GM12878 (cell line): ENCODE measurements at places on chromosomes 4 and X.

DNA sequence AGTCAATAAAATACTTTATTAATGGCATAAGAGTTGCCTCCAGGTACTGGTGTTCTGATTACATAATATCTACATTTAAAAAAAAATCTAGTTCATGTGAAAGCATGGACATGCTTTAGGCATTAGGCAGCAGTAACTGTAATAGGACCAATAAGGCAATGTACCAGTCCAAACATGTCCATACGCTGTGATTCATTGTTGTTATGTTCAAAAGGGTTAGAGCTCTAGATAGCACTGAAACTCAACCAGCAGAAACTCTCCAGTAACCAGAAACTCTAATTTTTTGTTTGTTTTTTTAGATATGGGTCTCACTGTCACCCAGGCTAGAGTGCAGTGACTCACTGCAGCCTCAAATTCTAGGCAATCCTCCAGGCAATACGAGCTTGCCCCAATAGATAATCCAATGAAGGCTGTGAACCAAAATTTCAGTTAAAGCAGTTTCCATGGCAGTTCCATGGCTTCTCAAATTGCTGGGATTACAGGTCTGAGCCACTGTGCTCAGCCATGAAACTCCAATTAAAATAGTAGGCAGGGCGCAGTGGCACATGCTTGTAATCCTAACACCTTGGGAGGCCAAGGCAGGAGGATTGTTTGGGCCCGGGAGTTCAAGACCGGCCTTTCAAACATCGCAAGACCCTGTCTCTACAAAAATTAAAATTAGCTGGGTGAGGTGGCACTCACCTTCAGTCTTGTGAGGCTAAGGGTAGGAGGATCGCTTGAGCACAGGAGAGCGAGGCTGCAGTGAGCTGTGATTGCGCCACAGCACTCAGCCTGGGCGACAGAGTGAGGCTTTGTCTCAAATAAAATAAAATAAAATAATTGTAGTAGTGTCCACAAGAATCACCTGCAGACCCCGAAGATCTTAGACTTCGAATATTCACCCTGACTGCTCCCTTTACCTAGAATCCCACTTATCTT, 36.3 kb downstream of the MGARP start:
- no peaks in the 10 kb centered on the region for H3K4me1 ChIP-seq
- no peaks in the 10 kb centered on the region for H3K27me3 ChIP-seq
- H3K36me3 ChIP-seq: no peaks in the 10 kb centered on the region
- no peak overlapping the region for H3K27ac ChIP-seq
- H3K4me3 ChIP-seq: no peak overlapping the region

- H3K27ac ChIP-seq: no peak overlapping the region
- no peak overlapping the region for H3K4me3 ChIP-seq
- H3K27me3 ChIP-seq: no peaks in the 10 kb centered on the region
- H3K4me1 ChIP-seq: no peaks in the 10 kb centered on the region
Observed at GRCh38 chr4:89284020-89284424, 23.6 kb downstream of the GPRIN3 start.

GRCh38 chrX:86002076-86002896, 45.1 kb downstream of the CHM start:
- no peaks in the 10 kb centered on the region for H3K27me3 ChIP-seq
- H3K4me3 ChIP-seq: no peak overlapping the region
- H3K36me3 ChIP-seq: no peaks in the 10 kb centered on the region
- no peak overlapping the region for H3K27ac ChIP-seq
- H3K4me1 ChIP-seq: no peaks in the 10 kb centered on the region
- no peak for DNase-seq

DNA sequence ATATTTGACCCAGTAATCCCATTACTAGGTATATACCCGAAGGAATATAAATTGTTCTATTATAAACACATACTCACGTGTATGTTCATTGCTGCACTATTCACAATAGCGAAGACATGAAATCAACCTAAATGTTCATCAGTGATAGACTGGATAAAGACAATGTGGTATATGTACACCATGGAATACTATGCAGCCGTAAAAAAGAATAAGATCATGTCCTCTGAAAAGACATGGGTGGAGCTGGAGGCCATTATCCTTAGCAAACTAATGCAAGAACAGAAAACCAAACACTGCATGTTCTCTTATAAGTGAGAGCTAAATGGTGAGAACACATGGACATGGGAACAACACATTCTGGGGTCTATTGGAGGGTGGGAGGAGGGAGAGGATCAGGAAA, 36.5 kb downstream of the NUDT9 start:
- no peak overlapping the region for H3K4me3 ChIP-seq
- no peaks in the 10 kb centered on the region for H3K4me1 ChIP-seq
- DNase-seq: no peak
- no peaks in the 10 kb centered on the region for H3K36me3 ChIP-seq
- no peaks in the 10 kb centered on the region for H3K27me3 ChIP-seq

GRCh38 chr4:14809203-14809602, 193.1 kb upstream of the CPEB2 start:
- no peaks in the 10 kb centered on the region for H3K4me1 ChIP-seq
- H3K27ac ChIP-seq: no peak overlapping the region
- H3K27me3 ChIP-seq: no peaks in the 10 kb centered on the region
- no peak overlapping the region for H3K4me3 ChIP-seq
- H3K36me3 ChIP-seq: no peaks in the 10 kb centered on the region
- no peak for DNase-seq

GRCh38 chr4:78120144-78120880, 63.2 kb downstream of the FRAS1 start:
- DNase-seq: no peak
- no peak overlapping the region for H3K27ac ChIP-seq
- no peaks in the 10 kb centered on the region for H3K36me3 ChIP-seq
- H3K4me1 ChIP-seq: no peaks in the 10 kb centered on the region
- no peak overlapping the region for H3K4me3 ChIP-seq
- no peaks in the 10 kb centered on the region for H3K27me3 ChIP-seq

GRCh38 chr4:102585329-102585728, 84.2 kb downstream of the NFKB1 start:
- no peaks in the 10 kb centered on the region for H3K27me3 ChIP-seq
- peaks cover 39% of the 10 kb centered on the region for H3K36me3 ChIP-seq

DNA sequence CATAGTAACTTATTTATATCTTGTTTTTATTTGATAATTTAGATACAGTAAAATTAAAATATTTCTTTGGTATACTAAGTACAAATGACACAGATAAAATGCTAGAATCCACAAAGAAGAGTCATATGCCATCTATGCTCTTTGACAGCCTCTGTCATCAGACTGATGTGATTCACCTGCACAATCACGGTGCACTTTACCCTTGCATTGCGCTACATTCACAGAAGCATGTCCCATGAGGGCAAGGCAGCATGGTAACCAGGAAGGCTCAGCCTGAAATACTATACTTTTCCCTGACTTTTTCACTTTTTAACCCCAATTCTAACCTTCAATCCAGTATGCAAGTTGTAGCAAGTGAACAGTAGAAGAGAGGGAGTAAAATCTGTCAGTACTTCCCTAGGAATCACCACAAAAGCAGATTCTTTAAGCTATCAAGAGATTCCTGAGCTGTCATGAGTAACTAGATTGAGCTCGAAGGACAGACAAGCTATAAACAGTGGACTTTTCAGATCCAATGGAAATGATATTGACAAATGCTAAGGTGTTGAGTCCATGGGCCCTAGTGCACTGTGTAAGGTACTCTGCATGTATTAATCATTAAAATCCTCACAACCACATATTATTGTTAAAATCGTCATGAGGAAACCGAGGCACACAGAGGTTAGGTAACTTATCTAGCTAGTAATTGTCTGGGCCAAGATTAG, 14.2 kb downstream of the SEC24D start:
- H3K36me3 ChIP-seq: peaks cover 2% of the 10 kb centered on the region; the same call in 1 of the 2 replicates
- H3K4me3 ChIP-seq: no peak overlapping the region
- H3K27me3 ChIP-seq: no peaks in the 10 kb centered on the region
- H3K27ac ChIP-seq: no peak overlapping the region
- no peak for DNase-seq

DNA sequence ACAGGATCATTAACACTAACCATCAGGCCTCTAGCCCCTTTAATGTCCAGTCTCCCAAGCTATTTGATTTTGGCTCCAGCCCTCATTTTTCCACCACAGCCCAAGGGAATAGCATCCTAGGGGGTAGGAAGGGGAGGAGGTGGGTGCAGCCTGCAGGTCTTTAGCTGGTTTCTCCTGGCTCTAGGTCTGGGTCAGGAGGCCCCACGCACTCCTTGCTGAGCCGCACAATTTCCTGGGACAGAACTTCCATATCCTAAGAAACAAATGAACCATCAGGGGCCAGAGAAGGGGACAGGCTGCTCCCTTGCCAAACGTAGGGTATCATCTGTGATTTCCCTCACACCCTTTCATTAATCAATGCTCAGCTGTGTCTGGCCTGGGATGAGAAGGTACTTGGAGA, 2.4 kb upstream of the KCND1 start:
- no peaks in the 10 kb centered on the region for H3K27me3 ChIP-seq
- no peak overlapping the region for H3K4me3 ChIP-seq
- no peak for DNase-seq
- peaks cover 5% of the 10 kb centered on the region for H3K4me1 ChIP-seq
- H3K36me3 ChIP-seq: no peaks in the 10 kb centered on the region; the same call in 1 of the 2 replicates

DNA sequence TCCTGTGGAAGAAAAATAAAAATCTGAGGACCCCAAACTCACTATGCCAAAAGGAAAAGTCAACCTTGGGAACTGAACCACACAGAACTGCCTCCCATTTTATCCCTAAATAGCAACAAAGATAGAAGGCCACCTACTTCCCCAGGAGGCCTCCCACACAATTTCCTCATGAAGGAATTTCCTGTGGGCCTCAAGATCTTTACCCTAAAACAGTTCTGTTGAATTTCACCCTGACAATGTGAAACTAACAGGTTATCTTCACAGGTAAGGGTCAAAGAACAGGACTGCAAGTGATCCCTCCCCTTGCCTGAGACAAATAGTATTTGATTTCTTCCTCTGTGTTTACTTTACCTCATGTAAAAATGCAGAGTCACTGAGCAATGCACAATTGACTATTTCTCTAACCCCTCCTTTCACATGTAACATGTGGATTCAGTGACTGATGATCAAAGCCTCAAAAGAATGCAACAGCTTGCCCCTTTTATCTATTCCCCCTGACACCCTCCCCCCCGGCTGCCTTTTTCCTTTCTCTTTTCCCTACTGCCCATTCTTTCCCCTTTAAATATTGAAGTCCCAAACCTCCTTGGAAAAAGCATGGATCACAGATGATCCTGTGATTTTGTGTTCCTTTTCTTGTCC, 33.3 kb downstream of the MEPE start:
- no peak for DNase-seq
- no peaks in the 10 kb centered on the region for H3K36me3 ChIP-seq
- H3K27ac ChIP-seq: no peak overlapping the region

DNA sequence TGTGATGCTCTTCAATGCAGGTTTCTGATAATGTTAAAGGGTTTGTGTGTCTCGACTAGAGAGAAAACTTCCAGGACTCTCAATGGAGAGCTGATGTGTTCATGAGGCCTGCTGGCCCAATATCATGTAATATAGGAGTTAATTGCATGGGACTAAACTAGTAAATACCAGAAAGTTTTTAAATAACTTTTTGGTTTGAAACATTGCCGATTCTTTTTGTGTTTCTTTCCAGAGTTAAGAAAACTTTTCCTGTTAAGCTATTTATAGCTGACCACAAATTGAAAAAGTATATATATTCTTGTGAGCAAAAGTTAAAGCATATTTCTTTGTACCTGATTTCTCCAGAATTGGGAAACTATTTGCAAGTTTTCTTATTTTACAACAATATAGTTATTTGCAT, 49.7 kb downstream of the FAM9B start:
- H3K36me3 ChIP-seq: no peaks in the 10 kb centered on the region
- no peaks in the 10 kb centered on the region for H3K4me1 ChIP-seq
- H3K27ac ChIP-seq: no peak overlapping the region
- no peak for DNase-seq

GRCh38 chr4:82213485-82214417, 160.0 kb downstream of the HNRNPD start:
- H3K36me3 ChIP-seq: no peaks in the 10 kb centered on the region
- DNase-seq: no peak
- H3K4me1 ChIP-seq: no peaks in the 10 kb centered on the region
- no peaks in the 10 kb centered on the region for H3K27me3 ChIP-seq
- no peak overlapping the region for H3K4me3 ChIP-seq

DNA sequence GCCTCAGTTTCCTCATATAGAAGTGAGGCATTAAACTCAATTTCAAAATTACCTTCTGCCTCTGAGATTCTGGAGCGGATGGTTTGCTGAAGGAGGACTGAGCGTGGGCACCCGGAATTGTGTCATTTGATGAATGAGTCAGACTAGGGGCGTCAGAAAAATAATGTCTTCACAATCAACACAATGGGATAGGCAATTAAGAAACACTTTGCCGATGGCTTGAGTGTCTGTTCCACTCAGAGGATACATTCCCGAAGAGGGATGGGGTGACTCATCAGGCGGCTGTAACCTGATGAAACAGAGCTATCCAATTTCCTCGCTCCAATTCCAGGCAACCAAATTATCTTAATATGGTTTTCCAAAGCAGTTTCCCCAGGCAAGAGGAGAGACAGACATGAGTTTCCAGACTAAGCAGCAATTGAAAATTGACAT, 1.2 kb upstream of the CHRNA9 start:
- H3K27ac ChIP-seq: no peak overlapping the region
- no peaks in the 10 kb centered on the region for H3K36me3 ChIP-seq
- H3K4me1 ChIP-seq: no peaks in the 10 kb centered on the region
- no peak for DNase-seq

- no peaks in the 10 kb centered on the region; the same call in 1 of the 2 replicates for H3K36me3 ChIP-seq
- peaks cover 15% of the 10 kb centered on the region for H3K4me1 ChIP-seq
- DNase-seq: no peak
Observed at GRCh38 chrX:1534301-1535168, 2.5 kb downstream of the P2RY8 start.

DNA sequence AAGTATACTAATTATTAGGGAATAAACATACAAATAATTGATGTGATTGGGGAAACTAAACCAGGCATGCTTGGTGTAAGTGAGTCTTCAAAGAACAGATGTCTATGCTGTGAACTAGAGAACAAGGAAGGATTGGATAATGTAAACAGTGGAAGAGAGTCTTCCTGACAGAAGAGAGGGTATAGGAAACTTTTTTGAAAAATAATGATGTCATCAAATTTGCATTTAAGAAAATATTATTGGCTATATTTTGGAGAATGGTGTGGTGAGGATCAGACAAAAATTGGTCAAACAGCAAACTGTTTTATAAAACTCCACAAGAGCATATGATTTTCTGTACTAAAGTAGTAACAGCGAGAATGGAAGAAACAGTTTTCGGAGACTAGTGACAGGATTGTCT, 537.7 kb downstream of the TRAM1L1 start:
- H3K4me1 ChIP-seq: no peaks in the 10 kb centered on the region
- no peak for DNase-seq
- H3K27me3 ChIP-seq: no peaks in the 10 kb centered on the region
- H3K36me3 ChIP-seq: no peaks in the 10 kb centered on the region

DNA sequence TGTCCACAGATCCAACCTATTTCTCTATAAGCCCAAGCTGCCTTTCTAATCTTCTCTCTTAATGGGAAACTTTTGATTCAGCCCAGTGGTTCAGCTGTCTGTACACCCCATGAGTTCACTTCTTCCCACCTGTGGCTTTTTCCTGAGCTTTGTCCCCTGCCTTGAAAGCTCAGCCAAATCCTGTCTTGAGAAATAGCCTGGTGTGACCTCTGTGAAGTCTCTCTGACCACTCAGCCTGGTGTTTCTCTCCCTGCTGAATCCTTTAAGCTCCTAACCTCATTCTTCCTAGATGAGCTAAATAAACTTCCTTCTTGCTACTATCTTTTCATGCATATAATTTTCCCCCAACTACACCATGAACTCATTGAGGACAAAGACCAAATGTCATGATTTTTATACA, 15.2 kb upstream of the HERC5 start:
- H3K4me3 ChIP-seq: no peak overlapping the region
- H3K27me3 ChIP-seq: no peaks in the 10 kb centered on the region
- H3K27ac ChIP-seq: no peak overlapping the region
- H3K4me1 ChIP-seq: no peaks in the 10 kb centered on the region
- DNase-seq: no peak

- no peaks in the 10 kb centered on the region for H3K27me3 ChIP-seq
- H3K27ac ChIP-seq: no peak overlapping the region
- no peaks in the 10 kb centered on the region for H3K36me3 ChIP-seq
- no peak for DNase-seq
Observed at GRCh38 chr4:67910585-67910905, 26.7 kb upstream of the TMPRSS11D start.
